ENCODE measurements at places on chromosomes 3 and 15.

- DNase-seq: no peak
Measured at GRCh38 chr3:31810991-31811433, 170.1 kb downstream of the OSBPL10 start.

GRCh38 chr3:30500666-30501399 is 105.6 kb upstream of the TGFBR2 start:
- DNase-seq: no peak

DNA sequence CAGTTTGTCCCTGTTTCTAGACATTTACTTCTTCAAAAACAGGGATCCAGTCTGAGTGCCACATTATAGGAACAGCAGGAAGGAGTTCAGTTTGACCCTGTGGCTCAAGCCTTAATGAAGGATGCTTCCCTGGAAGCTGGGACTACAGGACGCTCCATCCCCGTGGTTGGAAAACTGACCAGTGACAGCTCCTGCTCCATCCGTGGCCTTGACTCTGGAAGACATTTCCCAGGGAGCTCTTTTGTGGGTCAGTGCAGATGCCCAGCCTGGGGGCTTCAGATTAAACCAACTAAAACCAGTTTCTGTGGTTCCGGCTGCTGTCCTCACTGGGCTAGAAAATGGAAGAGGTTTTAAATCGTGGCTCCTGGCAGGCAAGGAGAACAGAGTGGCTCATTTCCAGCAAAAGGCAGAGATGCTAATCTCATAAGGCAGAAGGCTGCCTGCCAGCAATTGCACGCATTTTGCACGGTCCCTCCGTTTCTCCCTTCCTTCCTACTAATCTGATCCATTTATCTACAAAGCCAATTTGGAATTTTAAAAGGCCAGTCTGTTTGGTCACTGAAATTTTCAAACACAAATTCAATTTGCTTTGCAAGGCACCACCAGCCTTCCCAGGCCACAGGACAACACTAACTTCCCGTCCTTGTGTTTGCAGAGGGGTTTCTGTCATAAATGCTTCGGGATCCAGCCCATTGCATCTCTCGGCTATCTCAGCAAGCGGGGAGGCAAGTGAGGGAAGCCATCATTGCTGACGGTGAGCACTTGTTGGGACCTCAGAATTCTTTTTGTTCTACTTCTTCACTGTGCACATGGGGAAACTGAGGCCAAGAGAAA is 6.2 kb upstream of the SSUH2 start:
- no peak for DNase-seq

- DNase-seq: no peak
Measured at GRCh38 chr15:64783796-64784195, 8.4 kb upstream of the RBPMS2 start.

DNA sequence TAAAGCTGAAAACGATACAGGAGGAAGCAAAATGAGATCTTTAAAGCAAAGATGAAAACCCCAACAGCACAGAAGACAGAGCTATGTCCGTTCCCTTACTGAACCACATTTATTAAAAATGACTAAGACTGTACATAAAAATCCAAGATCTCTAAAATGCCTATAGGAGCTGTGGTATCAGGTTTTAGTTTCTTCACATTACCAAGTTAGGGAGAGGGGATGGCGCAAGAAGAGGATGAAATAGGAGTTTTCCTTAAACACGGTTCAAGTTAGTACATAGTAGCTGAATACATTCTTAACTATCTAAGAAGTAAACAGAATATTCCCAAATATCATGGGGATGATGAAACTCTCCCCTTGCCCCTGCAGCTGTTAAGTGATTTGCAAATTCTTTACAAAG is 6.3 kb downstream of the EOMES start:
- no peak for DNase-seq

GRCh38 chr3:44252332-44252959 is 10.8 kb downstream of the TOPAZ1 start:
- no peak for DNase-seq

DNA sequence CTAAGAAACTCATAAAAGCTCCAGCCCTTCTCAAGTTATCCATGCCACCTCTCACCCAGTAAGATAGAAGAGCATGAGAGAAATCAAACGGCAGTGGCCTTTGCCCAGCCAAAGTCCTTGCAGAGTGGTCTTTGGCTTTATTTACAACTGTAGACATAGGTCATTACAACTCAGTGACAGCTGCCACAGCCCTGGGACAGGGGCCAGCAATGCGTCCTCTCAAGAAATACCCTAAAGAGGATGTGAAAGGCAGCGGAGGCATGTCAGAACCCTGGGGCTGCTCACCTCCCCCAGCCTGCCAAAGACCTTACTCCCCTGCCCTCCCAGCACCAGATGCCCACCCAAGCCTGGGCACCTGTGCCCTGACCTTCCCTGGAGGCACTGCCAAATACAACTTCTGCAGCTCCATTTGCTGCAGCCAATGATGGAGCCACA is 6.3 kb downstream of the ACAA1 start:
- no peak for DNase-seq

- no peak for DNase-seq
Measured at GRCh38 chr15:66429546-66429945, 42.8 kb downstream of the MAP2K1 start.

GRCh38 chr3:177055605-177056571 is 141.4 kb downstream of the TBL1XR1 start:
- no peak for DNase-seq

DNA sequence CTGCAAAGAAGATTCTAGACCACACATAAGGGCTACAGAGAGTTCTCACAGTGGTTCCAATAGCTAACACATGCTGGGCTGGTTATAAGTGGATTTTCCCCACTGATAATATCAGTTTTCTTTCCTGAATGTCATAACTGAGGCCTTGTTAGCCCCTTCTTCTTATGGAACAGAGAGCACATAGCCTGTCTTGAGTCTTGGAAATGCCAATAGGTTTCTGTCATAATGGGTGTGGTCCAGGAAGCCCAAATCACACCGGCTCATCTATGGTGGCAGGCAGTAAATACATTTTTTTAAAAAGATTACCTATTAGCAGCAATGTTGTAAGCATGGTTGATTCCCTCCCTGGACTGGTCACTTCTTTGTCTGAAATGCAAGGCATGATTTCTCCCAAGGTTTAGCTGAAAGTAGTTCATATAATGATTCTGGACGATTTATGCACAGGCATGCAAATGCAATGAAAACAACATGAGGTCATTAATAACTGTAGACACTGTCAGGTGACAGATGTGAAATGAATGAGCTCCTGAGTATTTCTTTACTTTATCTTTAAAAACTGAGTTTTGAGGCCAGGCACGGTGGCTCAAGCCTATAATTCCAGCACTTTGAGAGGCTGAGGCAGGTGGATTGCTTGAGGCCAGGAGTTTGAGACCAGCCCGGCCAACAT is 67.2 kb upstream of the ATP2C1 start:
- DNase-seq: no peak

DNA sequence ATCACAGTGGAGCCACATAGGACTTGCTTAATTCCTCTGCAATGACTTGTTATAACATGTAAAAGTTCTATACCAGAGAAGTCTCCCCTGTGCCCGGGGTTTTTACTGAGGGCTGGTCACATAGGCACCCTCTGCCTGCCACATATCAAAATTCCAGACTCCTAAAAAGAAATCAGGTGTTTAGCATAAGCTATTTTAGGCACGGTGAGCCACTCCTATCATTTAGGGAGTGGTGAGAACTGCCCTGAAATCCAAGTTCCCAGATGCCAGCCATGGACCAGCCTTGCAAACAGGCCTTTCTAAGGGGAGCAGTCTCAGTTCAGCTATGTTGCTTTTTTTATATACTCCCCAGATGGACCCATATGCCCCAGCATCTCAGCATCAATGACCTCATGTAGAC is 130.3 kb downstream of the THSD4 start:
- no peak for DNase-seq

GRCh38 chr3:65912647-65913046 is 126.1 kb downstream of the MAGI1 start:
- DNase-seq: no peak

GRCh38 chr3:76661527-76662250 is 378.2 kb upstream of the ROBO2 start:
- DNase-seq: no peak

- DNase-seq: no peak
Measured at GRCh38 chr15:75008221-75008625, 12.9 kb downstream of the SCAMP5 start.

GRCh38 chr15:60172143-60172542 is 168.0 kb downstream of the FOXB1 start:
- no peak for DNase-seq

GRCh38 chr15:93943586-93943985 is 287.8 kb upstream of the MCTP2 start:
- no peak for DNase-seq

- no peak for DNase-seq
Measured at GRCh38 chr15:23629234-23629805, 18.3 kb downstream of the MAGEL2 start.

- DNase-seq: no peak
Measured at GRCh38 chr3:67381667-67382272, 272.6 kb downstream of the SUCLG2 start.

All from activated T-cell treated with anti-CD3 and anti-CD28 coated beads for 1 hour (primary cell).